ENCODE measurements at places on chromosomes 11 and 22. TPM values are rescaled to one million over a fixed set of nuclear protein-coding genes. Genes with fewer than 3 reads are reported as not detected.

ASCL2 gene
- polyA plus RNA-seq = 1.4 TPM

FADD gene
- 8.2 TPM for polyA plus RNA-seq

NAV2 gene
- polyA plus RNA-seq = 5.8 TPM

HPX gene
- 5.2 TPM for polyA plus RNA-seq

OAF gene
- 21.6 TPM for polyA plus RNA-seq

NRIP3 gene
- polyA plus RNA-seq = 0.04 TPM

RASGRP2 gene
- polyA plus RNA-seq = 12.4 TPM

P4HA3 gene
- 0.19 TPM for polyA plus RNA-seq

WBP2NL gene
- 1.9 TPM for polyA plus RNA-seq
